ENCODE measurements at places on chromosomes 5 and 9. TPM values are rescaled to one million over a fixed set of nuclear protein-coding genes. Genes with fewer than 3 reads are reported as not detected.

DNA sequence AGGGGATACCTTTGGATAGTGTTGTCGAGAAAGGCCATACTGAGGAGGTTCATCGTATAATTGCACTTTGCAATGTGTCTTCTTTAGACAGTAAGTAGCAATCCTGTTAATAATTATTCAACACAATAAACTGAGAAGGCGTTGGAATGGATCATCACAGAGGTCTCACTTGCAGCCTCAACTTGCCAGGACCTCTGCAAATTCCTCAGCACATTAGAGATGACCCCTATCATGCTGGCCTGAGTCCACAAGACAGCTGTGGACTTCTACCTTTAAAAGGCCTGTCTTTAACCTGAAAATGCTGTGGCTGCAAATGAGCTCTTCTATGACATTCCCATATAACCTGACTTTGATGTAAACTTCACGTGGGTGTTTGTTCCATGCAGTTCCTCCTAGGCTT, 14.1 kb downstream of the SH3TC2 start:
- DNase-seq: no peak

GRCh38 chr9:31839273-31839672, 545.2 kb upstream of the ACO1 start:
- no peak for DNase-seq

- DNase-seq: no peak
Measured at GRCh38 chr9:101311191-101311590, 73.6 kb downstream of the BAAT start.

DNA sequence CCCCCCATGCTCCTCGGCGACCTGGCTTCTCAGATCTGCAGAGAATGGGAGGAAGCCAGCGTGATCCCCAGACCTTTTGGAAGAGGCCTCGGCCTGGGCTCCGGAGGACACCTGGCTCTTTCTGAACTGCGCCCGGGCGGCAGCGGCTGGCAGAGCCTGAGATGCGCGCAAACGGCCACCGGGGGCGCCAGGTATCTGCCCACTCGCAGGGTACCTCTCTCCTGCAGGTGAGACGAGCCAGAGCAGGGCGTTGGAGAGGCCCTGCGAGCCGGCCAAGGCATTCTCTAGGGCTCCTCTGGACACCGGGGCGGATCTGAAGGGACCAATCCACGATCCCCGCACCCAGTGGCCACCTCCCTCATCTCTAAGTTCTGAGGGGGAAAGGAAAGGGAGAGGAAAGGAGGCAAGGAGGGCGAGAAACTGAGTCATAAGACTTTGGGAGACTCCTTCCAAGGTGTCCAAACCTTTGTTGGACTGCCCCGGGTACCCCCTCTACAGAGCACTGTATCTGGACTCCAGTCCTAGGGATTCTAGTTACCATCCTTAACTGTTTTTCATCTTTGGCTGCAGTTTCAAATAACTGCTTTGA, 55.0 kb upstream of the SLC46A2 start:
- DNase-seq: no peak

- DNase-seq: no peak
Measured at GRCh38 chr5:17163221-17163620, 54.2 kb upstream of the BASP1 start.

- DNase-seq: no peak
Measured at GRCh38 chr9:120922404-120923195, 4.0 kb downstream of the TRAF1 start.

GRCh38 chr5:55923177-55923771, 71.5 kb downstream of the IL6ST start:
- no peak for DNase-seq

- DNase-seq: no peak
Measured at GRCh38 chr5:149948993-149949392, 4.4 kb upstream of the PDE6A start.

DNA sequence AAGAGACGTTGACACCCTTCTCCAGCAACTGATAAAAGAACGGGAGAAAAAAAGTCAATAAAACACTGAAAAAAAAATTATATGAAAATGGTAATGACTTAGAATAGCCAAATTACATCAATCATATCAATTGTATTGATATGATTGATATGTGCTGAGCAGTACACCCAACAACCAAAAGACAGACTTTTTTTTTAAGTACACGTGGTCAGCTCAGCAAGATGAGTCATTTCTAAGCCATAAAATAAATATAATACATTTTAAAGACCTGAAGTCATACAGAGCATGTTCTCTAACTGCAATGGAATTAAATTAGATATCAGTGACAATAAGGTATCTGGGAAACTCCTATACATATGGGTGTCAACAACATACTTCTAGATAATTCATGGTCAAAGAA, 30.9 kb upstream of the OLFM1 start:
- no peak for DNase-seq

DNA sequence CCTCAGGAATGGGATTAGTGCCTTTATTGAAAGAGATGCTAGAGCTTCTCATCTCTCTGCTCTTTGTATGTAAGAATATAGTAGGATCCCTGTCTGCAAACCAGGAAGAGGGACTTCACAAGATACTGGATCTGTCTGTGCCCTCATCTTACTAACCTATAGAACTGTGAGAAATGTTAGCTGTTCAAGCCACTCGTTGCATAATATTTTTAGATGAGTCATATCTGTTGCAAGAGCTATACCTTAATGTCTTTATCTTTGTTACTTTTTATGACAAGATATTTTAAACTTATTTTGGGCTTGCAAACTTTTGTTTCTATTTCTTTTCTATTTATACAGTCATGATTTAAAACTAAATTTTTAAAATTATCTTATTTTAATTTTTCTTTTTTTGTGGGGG, 1296.8 kb upstream of the CDH6 start:
- DNase-seq: no peak

DNA sequence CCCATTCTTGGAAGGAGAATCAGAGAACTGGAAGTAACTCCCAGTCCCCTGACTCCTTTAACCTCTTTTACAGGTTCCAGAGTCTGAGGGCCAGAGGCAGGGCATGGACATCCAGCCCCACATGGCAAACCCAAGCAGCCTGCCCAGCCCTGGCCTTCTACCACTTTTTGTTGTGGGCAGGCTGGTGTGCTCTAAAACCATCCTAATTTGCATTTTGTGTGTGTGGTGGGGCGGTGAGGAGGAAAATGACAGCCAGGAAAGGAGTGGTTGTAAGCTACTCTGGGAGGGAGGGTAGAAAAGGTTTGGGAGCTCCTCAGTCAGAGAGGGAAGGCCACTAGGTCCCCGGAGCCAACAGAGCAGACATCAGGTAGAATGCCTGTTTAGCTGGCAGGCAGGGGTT, 90.6 kb downstream of the PSD2 start:
- no peak for DNase-seq

- no peak for DNase-seq
Measured at GRCh38 chr9:74770508-74771261, 117.0 kb downstream of the TRPM6 start.

- DNase-seq: no peak
Measured at GRCh38 chr9:135887021-135887507, 20.3 kb downstream of the CAMSAP1 start.

- no peak for DNase-seq
Measured at GRCh38 chr5:116453988-116454411, 120.6 kb downstream of the SEMA6A start.

OR1J4 gene
- not detected for total RNA-seq

IFNA13 gene
- total RNA-seq: not detected

SMC5 gene
- total RNA-seq: 13.9 TPM

ANKRD18A gene
- not detected for total RNA-seq

IRX4 gene
- not detected for total RNA-seq
